Activated naive CD4-positive, alpha-beta T cell treated with anti-CD3 and anti-CD28 coated beads, Interleukin-2, amount 10 ng/mL, durations not matched to agents 7 days and 5 days (primary cell): ENCODE measurements at places on chromosomes 4 and X.

DNA sequence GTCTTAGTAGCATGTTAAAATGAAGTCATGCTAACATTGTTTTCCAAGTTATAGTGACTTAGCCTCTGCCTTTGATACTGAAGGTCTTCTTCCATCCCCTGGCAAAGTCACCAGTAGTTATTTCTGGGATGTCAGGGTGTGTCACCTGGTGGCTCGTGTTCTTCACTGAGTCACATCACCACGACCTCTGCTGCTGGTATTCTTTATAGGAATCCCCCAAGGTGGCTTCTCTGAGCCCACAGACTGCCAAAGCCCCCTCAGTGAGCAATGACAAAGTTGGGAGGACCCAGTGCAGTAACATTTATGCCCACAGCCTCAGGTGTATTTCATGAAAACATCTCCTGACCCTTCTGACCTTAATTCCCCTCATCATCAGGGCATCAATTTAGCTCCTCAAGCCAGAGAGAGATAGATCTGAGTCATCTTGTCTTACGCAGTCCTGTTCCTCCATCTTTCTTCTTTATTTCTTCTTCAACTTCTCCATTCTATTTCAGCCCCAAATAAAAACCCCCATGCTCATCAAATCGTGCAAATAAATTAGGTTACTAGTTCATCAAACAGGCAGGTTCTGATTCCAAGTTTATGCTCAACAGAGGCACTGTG lies 29.3 kb upstream of the GPRIN3 start:
- H3K4me1 ChIP-seq: no peaks in the 10 kb centered on the region
- DNase-seq: no peak
- no peak overlapping the region for H3K4me3 ChIP-seq
- H3K27ac ChIP-seq: peak overlapping the region; percentile 30
- peaks cover 3% of the 10 kb centered on the region for H3K36me3 ChIP-seq

- H3K27me3 ChIP-seq: peaks cover 7% of the 10 kb centered on the region
- H3K4me1 ChIP-seq: no peaks in the 10 kb centered on the region
- no peak overlapping the region for H3K27ac ChIP-seq
- no peak overlapping the region for H3K4me3 ChIP-seq
These were observed 16.0 kb downstream of the ANXA3 start for GRCh38 chr4:78567500-78568060.

GRCh38 chr4:16865209-16865896 lies 33.1 kb downstream of the LDB2 start:
- DNase-seq: no peak
- H3K36me3 ChIP-seq: no peaks in the 10 kb centered on the region
- no peak overlapping the region for H3K4me3 ChIP-seq
- H3K4me1 ChIP-seq: no peaks in the 10 kb centered on the region
- H3K27me3 ChIP-seq: no peaks in the 10 kb centered on the region

DNA sequence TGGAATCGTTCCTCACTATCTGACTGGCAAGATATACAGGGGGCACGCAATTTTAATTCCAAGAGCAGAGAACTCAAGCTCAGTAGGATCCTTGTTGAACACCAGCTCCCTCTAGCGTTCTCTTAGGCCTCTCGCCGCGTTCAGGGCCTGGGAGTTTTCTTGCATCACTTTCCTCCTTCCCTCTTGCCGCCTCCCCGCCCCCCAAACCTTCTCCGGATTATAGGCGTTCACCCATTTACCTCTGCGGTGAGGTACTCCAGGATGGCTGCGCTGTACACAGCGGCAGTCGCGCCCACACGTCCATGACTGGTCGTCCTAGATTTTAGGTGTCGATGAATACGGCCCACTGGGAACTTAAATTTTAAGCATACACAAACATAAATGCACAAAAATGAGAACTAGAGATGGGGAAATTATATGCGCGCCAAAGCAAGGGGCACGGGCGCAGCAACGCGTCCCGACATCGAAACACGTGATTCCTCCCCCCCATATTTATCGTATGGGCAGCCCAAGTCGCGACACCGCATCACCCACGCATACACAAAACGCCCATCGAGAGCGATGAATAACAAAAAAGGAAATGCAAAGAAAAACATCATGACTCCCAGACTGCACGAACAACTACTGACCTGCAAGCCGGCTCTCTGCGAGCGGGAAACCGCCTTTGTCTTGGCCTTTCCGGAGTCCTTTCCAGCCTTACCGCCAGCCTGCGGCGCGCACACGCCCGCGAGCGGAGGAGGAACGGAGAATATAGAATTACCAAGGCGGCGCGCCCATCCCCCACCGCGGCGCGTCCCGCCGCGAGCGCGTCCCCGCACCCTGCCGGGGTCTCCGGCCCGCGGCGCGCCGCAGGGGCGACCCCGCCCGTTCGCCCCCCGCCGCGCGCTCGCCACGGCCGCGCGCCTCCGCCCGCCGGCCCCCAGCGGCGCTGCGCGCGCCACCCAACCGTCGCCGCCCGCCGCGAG lies 759 bp downstream of the H2AZ1 start:
- H3K4me1 ChIP-seq: peaks cover 38% of the 10 kb centered on the region
- no peak overlapping the region for H3K4me3 ChIP-seq
- DNase-seq: peak; percentile 94

- no peak overlapping the region for H3K4me3 ChIP-seq
- H3K4me1 ChIP-seq: no peaks in the 10 kb centered on the region
- no peaks in the 10 kb centered on the region for H3K27me3 ChIP-seq
- H3K36me3 ChIP-seq: no peaks in the 10 kb centered on the region
- no peak for DNase-seq
These were observed 36.9 kb downstream of the HMX1 start for GRCh38 chr4:8834681-8835220.

GRCh38 chr4:85028910-85029309 lies 62.4 kb upstream of the WDFY3 start:
- no peak for DNase-seq
- no peaks in the 10 kb centered on the region for H3K36me3 ChIP-seq
- no peaks in the 10 kb centered on the region for H3K4me1 ChIP-seq
- H3K27me3 ChIP-seq: no peaks in the 10 kb centered on the region
- no peak overlapping the region for H3K27ac ChIP-seq

DNA sequence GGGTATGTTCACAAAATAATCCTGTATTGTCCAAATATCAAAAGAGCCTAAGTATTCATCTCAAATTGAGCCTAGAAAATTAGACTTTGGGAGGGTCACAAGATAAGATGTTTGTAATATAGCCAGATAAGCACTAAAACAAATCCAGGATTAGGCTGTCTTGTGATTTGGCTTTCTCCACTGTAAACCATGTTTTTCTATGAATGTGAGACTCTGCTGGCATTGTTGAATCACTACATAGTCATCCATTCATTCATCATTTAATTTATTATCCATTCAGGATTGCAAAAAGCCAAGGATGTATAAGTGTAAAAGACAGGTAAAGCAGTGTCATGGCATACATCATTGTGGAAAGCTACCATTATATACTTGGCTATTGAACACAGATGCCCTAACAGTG lies 148.0 kb downstream of the GRID2 start:
- no peak overlapping the region for H3K4me3 ChIP-seq
- no peaks in the 10 kb centered on the region for H3K4me1 ChIP-seq
- H3K27ac ChIP-seq: no peak overlapping the region
- no peaks in the 10 kb centered on the region for H3K27me3 ChIP-seq

- H3K27ac ChIP-seq: no peak overlapping the region
- no peak overlapping the region for H3K4me3 ChIP-seq
- no peaks in the 10 kb centered on the region for H3K27me3 ChIP-seq
- no peaks in the 10 kb centered on the region for H3K36me3 ChIP-seq
- no peaks in the 10 kb centered on the region for H3K4me1 ChIP-seq
These were observed 216.2 kb upstream of the CTSO start for GRCh38 chr4:156169861-156170260.

DNA sequence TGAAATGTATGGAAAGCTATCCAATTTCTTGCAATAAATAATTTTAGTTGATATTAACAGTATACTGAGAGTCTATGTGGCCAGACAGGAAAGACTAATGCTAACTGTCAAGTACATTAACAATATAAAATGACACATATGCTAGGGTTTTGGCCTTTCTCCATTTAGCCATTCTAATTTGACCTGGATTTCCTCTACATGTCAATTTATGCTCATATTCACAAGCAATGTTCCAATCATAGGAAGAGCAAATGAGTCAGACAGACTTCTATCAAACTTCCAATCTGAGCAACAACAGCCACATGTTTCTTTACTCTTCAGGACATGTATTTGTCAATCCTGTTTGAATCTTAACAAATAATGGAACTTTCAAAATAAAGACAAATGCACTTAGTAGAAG lies 53.6 kb downstream of the CORIN start:
- no peaks in the 10 kb centered on the region for H3K4me1 ChIP-seq
- H3K27me3 ChIP-seq: peaks cover 14% of the 10 kb centered on the region
- no peak for DNase-seq
- H3K27ac ChIP-seq: no peak overlapping the region

DNA sequence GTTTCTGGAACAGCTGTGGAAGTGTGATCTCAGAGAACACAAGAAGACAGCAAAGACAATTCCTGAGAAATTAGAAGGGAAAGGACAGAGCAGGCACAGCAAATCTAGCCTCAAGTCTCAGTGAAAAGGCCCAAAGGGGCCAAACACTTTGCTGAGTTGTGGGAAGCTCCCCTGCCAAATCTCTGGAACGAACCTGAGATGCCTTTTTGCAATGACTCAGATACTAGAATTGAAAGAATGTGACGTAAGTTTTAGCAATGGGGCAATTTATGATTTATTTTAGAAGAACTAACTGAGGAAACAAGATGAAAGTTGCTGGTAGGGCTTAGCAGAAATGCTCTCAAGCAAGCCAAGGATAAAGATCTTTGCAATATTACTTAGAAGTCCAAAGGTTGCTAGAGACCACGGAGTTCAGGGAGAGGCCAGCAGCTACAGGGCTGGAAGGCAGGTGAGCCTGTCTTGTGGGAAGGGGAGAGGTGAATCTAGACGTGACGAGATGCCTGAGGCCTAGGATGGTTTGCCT lies 92.8 kb downstream of the AMELX start:
- H3K36me3 ChIP-seq: no peaks in the 10 kb centered on the region
- H3K4me1 ChIP-seq: no peaks in the 10 kb centered on the region
- no peaks in the 10 kb centered on the region for H3K27me3 ChIP-seq
- H3K4me3 ChIP-seq: no peak overlapping the region

DNA sequence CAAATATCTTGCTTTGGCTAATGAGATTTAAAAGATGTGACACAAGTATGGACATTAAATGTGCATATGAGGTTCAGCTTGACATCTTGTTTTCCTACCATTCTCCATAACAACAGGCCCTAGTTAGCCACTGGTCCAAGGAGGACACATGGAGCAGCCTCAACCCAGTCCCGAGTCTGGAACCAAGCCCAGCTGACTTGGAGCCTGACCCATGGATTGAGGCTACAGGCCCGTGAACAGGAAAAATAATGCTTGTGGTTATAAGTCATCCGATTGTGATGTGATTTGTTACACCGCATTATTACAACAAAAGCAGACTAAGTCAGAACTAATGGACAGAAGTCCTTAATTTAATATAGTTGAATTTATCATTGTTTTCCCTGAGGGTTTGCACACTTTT lies 123.2 kb upstream of the BANK1 start:
- no peak overlapping the region for H3K27ac ChIP-seq
- no peaks in the 10 kb centered on the region for H3K27me3 ChIP-seq
- no peaks in the 10 kb centered on the region for H3K4me1 ChIP-seq
- no peak for DNase-seq
- no peak overlapping the region for H3K4me3 ChIP-seq
- H3K36me3 ChIP-seq: no peaks in the 10 kb centered on the region

GRCh38 chrX:140440876-140441275 lies 64.0 kb downstream of the SOX3 start:
- no peak overlapping the region for H3K4me3 ChIP-seq
- H3K27me3 ChIP-seq: no peaks in the 10 kb centered on the region
- no peak for DNase-seq
- H3K36me3 ChIP-seq: no peaks in the 10 kb centered on the region
- no peaks in the 10 kb centered on the region for H3K4me1 ChIP-seq
- no peak overlapping the region for H3K27ac ChIP-seq

DNA sequence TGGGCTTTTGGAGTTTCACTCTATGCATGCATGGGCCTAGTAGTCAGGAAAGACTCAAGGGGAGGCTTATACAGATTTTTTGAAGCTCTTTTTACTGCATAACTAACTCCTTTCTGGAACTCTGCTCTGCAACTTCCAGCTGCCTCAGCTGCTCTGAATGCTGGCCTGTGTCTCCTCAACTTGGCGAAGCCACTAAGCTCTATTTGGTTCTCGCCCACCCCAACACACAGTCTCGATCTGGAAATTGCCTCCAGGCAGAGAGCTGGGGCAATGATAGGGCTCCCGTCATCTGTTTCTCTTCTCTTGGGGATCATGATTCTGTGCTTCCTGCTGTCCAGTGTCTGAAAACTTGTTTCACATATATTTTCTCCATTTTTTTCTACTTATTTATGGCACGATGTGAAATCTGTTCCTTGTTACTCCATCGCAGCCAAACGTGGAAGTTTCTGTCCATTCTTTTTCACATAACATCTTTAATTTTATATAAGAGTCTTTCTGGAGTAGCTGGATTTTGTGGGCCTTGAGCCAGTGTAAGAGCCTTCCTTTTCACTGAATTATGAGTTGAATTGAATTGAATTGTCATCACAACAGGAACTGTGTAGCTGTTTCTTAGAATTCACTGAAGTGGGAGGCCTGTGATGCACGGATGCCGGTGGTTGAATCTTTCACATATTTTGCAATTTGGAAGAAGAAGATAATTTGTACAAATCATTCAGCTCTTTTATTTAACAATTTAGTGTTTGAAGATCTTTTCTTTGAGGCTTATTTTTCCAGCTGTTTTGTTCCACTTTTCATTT lies 9.0 kb downstream of the ZNF275 start:
- peaks cover 67% of the 10 kb centered on the region for H3K4me1 ChIP-seq
- H3K36me3 ChIP-seq: peaks cover 81% of the 10 kb centered on the region
- peak overlapping the region; percentile 95 for H3K27ac ChIP-seq
- no peaks in the 10 kb centered on the region for H3K27me3 ChIP-seq

- no peaks in the 10 kb centered on the region for H3K36me3 ChIP-seq
- peaks cover 6% of the 10 kb centered on the region for H3K27me3 ChIP-seq
- no peak for DNase-seq
- no peak overlapping the region for H3K4me3 ChIP-seq
- H3K27ac ChIP-seq: no peak overlapping the region
- H3K4me1 ChIP-seq: peaks cover 6% of the 10 kb centered on the region
These were observed 17.7 kb upstream of the STIM2 start for GRCh38 chr4:26842911-26843310.

DNA sequence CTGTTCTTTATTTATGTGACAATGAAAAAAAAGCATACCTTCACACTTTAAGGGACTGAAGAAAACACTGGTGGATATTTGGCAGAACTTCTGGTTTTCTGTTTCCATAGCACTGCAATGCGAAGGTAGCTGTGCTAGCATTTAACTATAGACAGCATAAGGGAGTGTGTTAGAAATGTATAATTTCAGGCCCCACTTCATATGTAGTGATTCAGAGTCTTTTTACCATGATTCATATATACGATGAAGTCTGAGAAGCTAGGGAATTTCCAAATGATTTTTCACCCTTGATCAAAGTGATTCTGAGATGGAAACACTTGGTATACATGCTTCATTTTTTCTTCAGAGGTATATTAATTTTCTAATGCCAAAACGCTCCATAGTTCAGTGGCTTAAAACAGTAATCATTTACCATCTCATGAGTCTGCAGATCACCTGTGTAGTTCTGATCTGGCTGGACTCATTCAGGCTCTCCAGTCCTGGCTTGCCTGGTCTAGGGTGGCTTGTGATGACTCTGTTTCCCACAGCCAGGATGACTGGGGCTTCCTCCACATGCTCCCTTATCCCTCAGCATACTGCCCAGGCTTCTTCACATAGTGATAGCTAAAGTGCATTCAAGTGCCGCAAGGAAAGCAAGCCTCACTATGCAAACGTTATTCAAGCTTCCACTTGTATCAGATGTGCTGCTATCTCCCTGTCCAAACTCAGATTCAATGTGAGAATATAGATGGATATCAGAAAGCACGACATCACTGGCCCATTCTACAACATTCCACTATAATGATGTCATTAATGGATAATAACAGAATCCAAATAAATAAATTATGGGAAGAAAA lies 790.1 kb downstream of the TECRL start:
- H3K27me3 ChIP-seq: no peaks in the 10 kb centered on the region
- DNase-seq: no peak
- no peak overlapping the region for H3K27ac ChIP-seq
- no peak overlapping the region for H3K4me3 ChIP-seq
- no peaks in the 10 kb centered on the region for H3K36me3 ChIP-seq
